Activated CD4-positive, alpha-beta T cell treated with anti-CD3 and anti-CD28 coated beads for 36 hours (primary cell): ENCODE measurements at places on chromosomes 1 and 21.

DNA sequence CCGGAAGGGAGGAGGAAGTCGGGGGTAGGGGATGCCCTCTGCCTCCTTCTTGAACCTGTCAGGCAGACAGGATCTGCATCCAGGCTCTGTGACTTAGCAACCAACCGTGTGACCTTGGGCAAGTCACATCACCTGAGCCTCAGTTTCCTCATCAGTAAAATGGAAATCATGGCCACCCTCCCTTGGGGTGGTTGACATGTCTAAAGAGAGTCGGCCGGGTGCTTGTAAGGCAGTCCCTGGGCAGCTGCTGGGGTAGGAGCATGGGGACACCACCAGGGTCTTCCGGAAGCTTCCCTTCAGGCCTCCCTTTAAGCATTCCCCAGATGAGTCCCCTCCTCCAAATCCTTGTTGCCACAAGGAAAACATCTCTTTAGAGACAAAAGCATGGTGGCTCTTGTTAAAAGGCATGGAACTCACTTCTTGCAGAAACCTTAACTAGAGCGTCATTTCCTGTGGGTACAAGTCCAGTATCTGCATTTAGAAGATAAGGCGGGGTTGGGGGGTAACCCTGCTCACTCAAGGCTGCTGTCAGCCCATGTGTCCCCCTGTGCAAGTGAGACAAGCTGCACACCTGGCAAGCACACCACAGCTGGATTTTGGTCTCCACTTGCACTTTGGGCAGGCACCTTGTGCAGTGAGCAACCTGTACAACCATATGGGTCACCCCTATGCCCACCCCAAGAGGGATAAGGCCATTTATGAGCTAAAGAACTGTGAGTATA, 10.4 kb downstream of the CLCNKB start:
- no peak for DNase-seq

GRCh38 chr1:171422511-171422910, 62.8 kb upstream of the PRRC2C start:
- no peak for DNase-seq

DNA sequence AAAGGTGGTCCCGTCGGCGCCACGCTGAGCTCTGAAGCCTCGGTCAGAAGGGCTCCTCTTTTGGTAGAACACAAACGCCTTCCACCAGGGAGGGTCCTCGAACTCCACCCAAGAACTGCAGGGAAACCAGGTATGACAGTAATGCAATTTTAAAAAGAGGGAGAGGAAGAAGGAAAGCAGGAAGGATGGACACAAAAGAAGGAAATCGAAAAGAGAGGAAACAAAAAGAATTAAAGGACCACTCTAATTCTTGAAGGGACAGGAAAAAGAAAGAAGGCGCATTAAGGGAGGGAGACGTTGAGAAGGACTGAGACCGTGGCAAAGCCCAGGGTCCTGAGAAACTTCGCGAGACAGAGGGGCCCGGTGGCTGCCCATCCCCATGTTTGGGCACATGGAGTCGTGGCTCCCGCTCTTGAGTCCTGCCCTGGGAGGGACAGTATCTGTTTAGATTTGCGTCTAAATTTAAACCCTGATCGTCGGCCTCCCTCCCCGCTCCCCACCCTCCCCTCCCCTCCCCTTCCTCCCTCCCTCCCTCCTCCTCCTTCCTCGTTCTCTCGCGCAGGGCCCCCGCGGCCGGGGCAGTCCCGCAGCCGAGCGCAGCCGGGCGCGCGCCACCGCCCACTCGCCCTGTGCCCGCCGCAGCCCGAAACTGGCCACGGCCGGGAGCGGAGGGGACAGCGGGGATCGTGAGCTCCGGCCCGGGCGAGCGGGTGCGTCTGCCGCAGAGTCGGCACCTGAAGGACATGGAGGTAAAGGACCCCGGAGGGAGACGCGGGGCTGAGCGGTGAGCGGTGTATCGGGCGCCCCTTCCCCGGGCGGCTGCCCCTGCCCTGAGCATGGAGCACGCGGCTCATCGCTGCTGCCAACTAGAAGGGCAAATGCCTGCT, at the start of gene RCSD1:
RCSD1 (plus strand) TSS at position 552 of the 887 bp plus-strand sequence; CDS start at position 744, 192 bp downstream.
- DNase-seq, result peak; percentile 85

GRCh38 chr21:33230545-33231324, 997 bp downstream of the IFNAR2 start:
- peak; percentile 57 for DNase-seq

DNA sequence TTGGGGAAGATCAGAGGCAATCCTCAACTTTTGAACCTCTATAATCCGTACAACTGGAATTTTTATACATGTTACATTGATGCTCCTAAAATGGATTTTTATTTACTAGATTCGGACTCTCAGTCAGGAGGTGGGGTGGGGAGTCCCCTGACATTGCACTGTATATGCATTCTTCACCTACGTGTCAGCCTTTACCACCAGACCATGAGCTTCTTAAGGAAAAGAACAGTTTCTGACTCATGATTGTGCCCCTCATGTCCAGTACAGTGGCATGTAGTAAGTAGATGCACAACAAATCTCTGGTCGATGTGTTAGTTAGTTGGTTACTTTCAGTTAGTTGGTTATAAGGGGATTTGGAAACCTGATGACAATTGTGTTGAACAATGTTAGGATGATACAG, 15.4 kb downstream of the LPAR3 start:
- no peak for DNase-seq
